Activated CD8-positive, alpha-beta T cell treated with anti-CD3 and anti-CD28 coated beads for 36 hours (primary cell): ENCODE measurements at places on chromosomes 2 and 18. TPM values are rescaled to one million over a fixed set of nuclear protein-coding genes. Genes with fewer than 3 reads are reported as not detected.
A peak's percentile ranks its signal among the peaks of the same experiment; 100 is the strongest.

DOCK10 gene
- 191 TPM for total RNA-seq

GRCh38 chr18:40987581-40987980, 967.5 kb upstream of the PIK3C3 start:
- DNase-seq, result no peak

RGPD4 gene
- total RNA-seq, result not detected

- peak; percentile 61 for DNase-seq
Observed at GRCh38 chr2:44579115-44579836, 217.5 kb downstream of the CAMKMT start.

GRCh38 chr2:109155553-109156451, 26.8 kb downstream of the SH3RF3 start:
- no peak for DNase-seq

GRCh38 chr2:86221066-86221684, 21.9 kb downstream of the MRPL35 start:
- peak; percentile 76 for DNase-seq

- DNase-seq, result no peak
Observed at GRCh38 chr2:29657674-29658073, 263.7 kb downstream of the ALK start.

LRRTM1 gene
- not detected for total RNA-seq

PIEZO2 gene
- total RNA-seq, result not detected

DNA sequence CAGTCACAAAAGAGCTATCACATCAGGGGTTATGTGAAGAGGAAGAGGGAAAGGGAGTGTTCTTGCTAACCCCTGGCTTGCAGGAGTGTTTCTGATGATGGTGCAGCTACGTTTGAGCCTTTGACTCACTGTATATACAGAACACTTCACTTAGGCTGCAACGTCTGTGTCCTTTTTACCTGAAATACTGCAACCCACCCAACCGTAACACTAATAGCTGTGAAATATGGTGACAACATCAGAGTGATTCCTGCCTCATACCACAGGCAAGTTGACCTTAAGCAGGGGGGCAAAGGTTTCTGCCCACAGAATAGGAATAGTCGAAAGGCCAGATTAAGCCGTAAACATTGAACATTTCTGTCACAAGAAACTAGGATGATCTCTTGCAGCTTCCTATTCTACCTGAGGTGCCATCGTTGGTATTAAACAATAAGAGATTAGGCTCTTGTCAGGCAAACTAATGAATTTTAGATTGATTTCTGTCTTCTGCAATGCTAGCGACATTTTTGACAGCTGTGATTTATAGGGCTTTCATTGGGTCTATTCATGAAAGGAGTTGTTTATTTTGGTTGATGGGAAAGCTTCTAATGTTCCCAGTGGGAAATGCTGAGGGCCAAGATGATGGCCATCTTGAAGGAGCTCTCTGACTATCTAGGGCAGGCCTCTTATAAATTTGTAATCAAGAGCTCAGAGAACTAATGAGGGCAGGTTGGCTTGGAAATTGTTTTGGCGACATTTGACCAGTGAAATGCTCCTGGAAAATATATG, 316.8 kb downstream of the PIK3C3 start:
- no peak for DNase-seq

ASXL3 gene
- not detected for total RNA-seq
